Activated CD4-positive, alpha-beta T cell treated with anti-CD3 and anti-CD28 coated beads for 48 hours (primary cell): ENCODE measurements at places on chromosomes 6 and 20.

DNA sequence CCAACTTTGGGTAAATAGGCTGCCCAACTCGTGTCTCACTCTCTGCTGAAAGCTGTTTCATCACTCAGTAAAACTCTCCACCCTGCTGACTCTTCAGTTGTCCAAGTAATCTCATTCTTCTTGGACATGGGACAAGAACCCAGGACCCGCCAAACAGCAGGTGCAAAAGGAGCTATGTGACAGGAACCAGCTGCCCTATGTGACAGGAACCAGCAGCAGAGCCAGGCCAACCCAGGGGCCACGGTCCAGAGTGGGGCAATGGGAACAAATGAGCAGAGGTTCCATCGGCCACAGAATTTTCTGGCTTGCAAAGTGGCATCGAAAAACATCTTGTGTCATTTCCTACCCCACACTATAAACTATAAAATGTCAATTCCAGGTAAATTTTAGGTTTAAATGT lies 56.5 kb downstream of the MOXD1 start:
- no peak for DNase-seq

GRCh38 chr20:52852714-52853113 lies 119.4 kb upstream of the TSHZ2 start:
- no peak for DNase-seq

DNA sequence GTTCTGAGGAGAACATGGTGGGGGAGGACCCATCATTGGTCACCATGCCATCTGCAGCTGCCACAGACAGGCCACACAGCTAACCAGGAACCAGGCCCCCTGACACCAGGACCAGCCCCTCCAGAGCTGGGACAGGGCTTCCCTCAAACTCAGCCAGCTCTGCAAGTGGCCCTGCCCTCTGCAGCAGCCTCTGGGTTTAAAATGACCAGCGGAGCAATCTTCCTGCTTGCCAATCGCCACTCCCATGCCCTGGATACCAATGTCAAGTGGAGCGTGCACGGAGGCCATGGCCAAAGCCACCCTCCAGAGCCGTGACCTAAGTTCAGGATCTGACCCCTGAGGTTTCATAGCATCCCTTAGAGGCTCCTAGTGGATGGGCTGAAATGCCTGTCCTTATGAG lies 199.4 kb downstream of the SYNDIG1 start:
- no peak for DNase-seq

DNA sequence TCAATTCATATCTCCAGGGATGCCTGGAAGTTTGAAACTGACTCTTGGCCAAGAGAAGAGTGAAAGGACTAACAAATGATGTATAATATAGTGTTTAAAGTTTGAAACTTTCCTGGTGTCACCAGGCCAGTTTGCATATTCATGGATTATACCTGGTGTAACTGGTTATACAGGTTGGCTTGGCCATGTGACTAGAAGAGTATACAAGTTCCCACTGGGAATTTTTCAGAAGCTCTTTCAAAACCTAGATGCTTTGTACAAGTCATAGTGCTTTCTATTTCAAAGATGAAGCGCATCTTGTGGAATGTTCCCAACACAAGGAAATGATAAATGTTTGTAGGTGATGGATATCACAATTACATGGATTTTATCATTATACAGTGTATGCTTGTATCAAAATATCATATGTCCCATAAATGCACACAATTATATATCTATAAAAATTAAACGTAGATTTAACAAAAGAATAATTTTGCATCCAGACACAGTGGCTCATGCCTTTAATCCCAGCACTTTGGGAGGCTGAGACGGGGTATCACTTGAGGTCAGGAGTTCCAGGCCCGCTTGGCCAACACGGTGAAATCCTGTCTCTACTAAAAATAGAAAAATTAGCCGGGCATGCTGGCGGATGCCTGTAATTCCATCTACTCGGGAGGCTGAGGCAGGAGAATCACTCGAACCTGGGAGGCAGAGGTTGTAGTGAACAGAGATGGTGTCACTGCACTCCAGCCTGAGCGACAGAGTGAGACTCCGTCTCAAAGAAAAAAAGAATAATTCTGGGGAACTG lies 1420.2 kb downstream of the GRIK2 start:
- DNase-seq = no peak

DNA sequence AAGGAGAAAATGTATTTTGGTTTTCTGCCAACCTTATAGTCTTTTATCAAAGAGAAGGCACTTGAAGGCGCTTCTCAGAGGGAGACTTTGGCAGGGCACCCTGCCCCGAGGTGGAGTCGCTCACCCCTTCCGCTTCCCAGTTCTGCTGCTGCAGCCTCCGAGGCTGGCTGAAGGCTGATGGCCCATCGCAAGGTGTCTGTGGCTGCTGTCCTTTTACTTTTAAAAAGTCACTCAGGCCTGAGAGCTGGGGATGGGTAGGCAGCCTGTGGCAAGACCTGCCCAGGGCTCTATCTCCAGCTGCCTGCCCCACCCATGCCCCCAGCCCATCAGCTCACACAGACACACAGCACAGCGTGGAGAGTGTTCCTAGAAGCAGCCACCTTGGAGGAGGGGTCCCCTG lies 206.6 kb upstream of the CST7 start:
- no peak for DNase-seq

GRCh38 chr6:27441001-27441400 lies 31.9 kb downstream of the ZNF184 start:
- no peak for DNase-seq

GRCh38 chr20:3251806-3252205 lies 12.8 kb upstream of the SLC4A11 start:
- DNase-seq = no peak

- DNase-seq = no peak
These were observed 9.9 kb downstream of the BCL2L1 start for GRCh38 chr20:31712564-31713311.

- DNase-seq = no peak
These were observed 73.2 kb downstream of the ROS1 start for GRCh38 chr6:117352466-117353081.

- peak; percentile 89 for DNase-seq
These were observed 37.3 kb upstream of the BTN3A2 start for GRCh38 chr6:26327450-26328264.

DNA sequence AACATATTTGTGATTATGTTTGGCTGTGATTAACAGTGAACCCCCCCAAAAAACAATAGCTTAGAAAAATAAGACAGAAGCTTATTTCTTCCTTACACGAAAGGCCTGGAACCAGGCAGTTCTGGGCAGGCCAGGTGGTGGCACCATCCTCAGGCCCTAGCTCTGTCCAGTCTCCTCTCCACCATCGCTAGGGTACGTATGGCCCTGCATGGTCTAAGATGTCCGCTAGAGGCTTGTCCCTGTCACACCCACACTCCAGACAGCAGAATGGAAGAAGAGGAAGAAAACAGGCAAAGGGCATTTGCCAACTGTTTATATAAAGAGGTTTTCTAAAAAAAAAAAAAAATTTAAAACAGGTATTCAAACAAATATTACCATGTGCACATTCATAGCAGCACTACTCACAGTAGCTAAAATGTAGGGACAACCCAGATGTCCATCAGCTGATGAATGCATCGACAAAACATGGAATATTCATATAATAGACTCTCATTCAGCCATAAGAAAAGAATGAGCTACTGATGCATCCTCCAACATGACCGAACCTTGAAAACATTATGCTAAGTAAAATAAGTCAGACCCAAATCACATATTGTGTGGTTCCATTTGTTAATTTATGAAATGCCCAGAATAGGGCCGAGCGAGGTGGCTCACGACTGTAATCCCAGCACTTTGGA lies 6.7 kb downstream of the TGM3 start:
- DNase-seq = no peak

DNA sequence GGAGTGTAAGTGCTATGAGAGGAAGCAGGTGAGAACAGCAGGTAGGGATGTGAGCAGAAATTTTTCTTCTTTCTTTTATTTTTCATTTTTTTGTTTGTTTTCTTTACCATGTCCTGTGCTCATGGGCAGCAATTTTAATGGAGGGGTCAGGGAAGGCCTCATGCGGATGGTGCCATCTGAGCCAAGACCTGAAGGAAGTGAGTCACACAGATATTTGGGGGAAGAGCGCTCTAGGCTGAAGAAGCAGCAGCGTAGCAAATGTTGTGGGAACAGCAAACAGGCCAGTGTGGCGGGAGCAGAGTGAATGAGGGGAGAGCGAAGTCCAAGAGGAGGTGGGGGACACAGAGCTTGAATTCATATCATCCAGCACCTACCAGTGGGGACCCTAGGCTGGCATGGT lies 12.7 kb downstream of the SPDEF start:
- no peak for DNase-seq

GRCh38 chr6:87736809-87737540 lies 34.9 kb upstream of the AKIRIN2 start:
- DNase-seq = no peak

- no peak for DNase-seq
These were observed 156.4 kb downstream of the OR2B2 start for GRCh38 chr6:27755768-27756167.

DNA sequence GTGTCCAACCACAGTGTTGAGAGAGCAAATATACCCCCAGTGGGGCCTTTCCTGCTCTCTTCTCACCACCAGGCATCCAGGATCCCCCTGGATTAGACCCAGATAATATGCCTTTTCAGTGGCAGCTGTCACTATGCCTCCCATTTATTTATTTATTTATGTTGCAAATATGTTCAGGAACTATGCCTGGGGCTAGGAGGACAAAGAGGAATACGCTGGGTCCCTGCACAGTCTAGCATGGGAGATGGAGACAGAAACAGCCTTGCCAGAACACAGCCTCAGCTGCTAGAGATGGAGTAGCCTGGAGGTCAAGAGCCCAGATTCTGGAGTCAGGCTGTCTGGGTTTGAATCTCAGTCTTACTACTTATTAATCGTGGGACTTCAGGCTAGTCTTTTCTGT lies 74.6 kb upstream of the LRFN2 start:
- DNase-seq = no peak

- DNase-seq = no peak
These were observed 212.2 kb downstream of the TBC1D7 start for GRCh38 chr6:13116155-13116554.

- DNase-seq = no peak
These were observed 407.6 kb upstream of the SOX4 start for GRCh38 chr6:21185861-21186478.

DNA sequence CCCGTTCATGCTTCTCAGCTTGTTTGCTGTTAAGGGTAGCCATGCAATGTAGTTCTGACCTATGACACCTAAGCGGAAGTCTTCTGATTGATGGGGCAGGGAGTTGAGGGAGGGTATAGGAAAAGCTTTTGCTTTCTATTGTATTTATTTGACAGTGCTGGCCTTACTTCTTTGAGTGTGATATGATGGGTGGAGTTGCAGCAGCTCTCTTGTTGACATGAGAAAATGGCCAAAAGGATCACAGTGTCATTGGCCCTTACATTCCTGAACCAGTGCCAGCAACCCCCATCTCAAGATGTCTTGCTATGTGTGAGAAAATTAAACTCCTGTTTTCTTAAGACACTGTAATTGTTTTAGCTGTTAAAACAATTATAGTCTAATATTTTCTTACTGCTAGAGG lies 117.5 kb downstream of the SAMD5 start:
- DNase-seq = no peak

DNA sequence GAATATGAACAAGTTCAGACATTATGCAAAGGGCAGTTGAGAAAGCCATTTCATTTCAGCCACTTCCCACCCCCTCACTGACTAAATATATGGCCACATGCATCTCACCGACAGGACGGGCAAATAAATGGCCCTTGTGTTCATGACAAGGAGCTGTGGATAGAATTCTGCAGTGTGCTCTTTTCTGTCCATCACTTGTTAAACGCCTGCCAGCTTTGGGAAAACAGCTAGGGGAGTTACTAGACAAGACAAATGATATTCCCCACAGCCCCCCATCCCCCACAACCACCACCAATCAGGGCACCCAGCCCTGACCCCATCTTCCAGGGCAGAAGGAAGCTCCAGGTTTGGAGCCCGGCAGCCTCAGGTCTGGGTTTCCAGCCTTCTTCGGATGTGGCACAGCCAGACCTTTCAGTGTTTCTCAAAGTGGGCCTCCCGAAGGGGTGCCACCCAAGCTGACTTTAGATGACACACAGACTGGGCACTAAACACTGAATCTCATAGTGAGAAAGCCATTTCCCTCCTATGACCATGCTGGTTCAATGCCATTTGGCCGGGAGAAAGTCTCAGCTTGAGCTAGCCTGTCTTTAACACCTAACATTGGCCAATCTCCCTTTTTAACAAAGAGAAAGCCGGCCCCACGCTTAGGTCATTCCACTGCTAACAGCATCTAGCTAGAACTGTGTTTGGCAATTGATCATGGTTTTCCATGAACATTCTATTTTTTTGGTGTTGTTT lies 4.0 kb upstream of the RIPOR3 start:
- DNase-seq = no peak

GRCh38 chr6:169141671-169142537 lies 111.7 kb downstream of the THBS2 start:
- no peak for DNase-seq

GRCh38 chr6:118295336-118295735 lies 252.8 kb upstream of the PLN start:
- DNase-seq = no peak

DNA sequence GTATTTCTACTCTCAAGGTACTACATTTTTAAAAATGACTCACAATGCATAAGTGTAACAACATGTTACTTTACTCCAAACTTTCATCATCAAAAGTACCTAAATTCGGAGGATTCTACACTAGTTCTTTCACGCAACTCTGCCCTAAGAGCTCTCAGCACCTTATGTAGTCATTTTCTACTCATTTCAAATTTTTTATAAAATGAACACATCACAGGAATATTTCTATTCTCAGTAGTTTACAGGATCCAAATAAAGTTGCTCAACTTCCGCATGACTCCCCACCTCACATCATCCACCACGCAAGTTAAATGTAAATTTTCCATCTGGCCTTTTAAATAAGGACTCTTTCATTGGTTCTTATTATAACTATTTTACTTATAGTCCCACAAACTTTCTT lies 344.9 kb upstream of the MANEA start:
- no peak for DNase-seq

- no peak for DNase-seq
These were observed 52.2 kb upstream of the HSF2 start for GRCh38 chr6:122347280-122347679.

DNA sequence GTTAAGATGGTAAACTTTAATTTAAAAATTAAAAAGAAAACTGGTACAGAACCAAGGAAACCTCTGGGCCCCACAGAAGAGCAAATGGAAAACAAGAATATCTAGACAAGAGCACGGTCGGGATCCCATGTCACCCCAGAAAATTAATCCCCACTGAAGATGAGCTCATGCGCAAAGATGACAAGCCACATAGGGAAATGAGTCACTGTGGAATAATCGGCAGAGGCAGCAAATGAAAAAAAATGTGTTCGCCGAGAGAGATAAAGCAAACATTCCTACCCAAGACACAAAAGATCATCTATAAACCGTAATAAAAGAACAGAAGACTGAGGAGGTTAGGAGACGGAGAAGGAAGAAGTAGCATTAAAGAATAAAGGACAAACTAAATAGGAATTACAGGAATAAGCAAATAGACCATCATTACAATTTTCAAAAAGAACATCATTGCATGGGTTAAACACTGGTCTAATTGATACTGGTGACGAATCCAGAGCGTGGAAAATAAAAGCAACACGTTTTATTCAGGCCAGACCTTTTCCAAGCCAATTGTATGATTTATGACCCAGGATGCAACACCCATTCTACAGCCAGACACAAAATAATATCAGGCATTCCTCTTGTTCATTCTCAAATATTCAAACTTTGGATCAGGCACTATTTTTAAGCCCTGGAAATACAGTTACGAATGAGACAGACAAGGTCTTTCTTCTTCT lies 138.0 kb upstream of the ARID1B start:
- no peak for DNase-seq
